ENCODE measurements at places on chromosomes 13 and 19. TPM values are rescaled to one million over a fixed set of nuclear protein-coding genes. Genes with fewer than 3 reads are reported as not detected.

The BCL2L12 gene
- 15.5 TPM for total RNA-seq

- no peak for DNase-seq
These were observed 549 bp downstream of the TIMM50 start for GRCh38 chr19:39481229-39481545.

The CYP4F8 gene
- not detected for total RNA-seq

- peak; percentile 60 for DNase-seq
These were observed 1.5 kb downstream of the UNC13A start for GRCh38 chr19:17686592-17687024.

The GAPDHS gene
- not detected for total RNA-seq

DNA sequence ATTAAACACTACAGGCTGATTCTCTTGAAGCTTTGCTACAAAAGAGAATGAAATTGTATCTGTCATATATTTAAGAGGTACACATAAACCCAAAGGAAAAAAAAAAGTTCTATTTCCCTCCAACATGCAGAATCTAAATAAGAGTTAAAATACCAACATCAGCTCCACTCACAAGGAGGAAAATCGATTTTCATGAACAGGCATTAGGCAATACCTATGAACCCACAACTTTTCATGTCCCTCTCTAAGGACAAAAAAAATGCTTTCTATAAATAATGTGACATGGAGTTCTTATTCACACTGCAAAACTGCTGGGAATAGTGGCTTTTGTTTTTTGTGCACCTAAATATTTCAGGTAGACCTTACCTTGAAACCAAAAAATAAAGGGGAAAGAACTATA is 192.5 kb downstream of the KLF12 start:
- DNase-seq = no peak

- no peak for DNase-seq
These were observed 257.7 kb downstream of the SLITRK6 start for GRCh38 chr13:85541476-85541875.

The ANGPTL8 gene
- not detected for total RNA-seq

DNA sequence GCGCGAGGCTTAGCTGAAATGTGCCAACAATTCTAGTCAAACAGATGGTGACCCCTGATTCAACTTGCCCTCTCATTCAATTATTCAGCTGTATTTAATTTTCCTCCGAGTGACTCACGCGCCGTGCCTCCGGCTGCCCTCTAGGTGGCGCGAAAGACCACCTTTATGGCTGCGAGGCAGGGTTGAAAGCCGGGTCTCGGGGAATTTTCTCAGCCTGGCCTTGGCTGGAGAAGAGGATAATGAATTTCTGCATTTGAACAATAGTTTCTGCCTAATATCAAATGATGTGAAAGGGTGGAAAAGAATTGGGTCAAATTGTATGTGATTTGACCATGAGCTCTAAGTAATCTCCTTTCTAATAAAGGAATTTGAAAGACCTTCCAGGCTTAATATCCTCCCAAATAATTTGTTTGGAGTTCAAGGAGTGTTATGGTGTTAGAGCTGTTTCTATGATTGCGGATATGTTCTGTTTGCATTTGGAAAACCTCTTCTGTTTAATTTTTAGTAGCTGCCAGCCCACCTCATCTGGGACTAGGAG is 310.9 kb downstream of the ZNF536 start:
- DNase-seq = peak; percentile 89

DNA sequence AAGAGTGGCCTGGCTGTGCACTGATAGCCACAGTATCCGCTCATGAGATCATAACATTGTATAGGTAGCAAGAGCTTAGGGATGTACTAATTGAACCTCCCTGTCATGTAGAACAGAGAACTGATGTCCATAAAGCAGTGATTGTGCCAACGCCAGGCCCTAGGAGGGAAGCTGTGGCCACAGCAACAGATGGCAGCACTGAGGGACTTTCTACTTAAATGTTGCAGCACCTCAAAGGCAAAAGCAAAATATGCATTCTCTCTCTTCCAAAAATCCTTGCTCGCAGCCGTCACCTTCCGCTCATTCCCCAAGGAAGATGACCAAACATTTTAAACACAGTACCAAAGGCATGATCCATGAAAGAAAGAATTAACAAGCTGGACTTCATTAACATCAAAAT is 32.3 kb downstream of the COL4A1 start:
- no peak for DNase-seq

DNA sequence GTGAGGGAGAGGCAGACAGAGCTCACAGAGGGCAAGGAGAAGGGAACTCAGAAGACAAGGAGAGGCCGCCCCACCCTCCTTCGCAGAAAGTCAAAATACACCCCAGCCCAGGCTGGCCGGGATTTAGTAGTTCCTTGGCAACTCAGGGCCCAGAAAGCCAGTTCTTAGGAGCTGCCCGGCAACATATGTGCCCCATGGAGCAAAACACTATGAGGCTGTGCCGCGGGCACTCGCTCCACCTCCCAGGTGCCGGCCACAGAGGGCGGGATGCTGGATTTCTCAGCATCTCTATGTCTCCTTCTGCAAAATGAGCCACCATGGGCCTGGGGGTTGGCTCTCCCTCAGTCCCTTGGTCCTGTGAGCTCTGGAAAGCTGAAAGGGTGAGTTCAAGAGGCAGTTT is 93.8 kb upstream of the CACNA1A start:
- no peak for DNase-seq

DNA sequence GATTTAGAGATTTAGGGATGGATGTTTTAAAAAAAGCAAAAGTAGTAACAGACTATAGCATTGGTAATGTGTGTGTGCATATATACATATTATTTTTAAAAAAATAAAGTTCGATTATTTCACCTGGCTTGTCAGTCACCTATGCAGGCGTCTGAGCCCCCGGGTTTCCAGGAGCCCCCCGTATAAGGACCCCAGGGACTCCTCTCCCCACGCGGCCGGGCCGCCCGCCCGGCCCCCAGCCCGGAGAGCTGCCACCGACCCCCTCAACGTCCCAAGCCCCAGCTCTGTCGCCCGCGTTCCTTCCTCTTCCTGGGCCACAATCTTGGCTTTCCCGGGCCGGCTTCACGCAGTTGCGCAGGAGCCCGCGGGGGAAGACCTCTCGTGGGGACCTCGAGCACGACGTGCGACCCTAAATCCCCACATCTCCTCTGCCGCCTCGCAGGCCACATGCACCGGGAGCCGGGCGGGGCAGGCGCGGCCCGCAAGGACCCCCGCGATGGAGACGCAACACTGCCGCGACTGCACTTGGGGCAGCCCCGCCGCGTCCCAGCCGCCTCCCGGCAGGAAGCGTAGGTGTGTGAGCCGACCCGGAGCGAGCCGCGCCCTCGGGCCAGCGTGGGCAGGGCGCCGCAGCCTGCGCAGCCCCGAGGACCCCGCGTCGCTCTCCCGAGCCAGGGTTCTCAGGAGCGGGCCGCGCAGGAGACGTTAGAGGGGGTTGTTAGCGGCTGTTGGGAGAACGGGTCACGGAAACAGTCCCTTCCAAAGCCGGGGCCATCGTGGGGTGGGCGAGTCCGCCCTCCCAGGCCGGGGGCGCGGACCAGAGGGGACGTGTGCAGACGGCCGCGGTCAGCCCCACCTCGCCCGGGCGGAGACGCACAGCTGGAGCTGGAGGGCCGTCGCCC is 840 bp upstream of the CCNA1 start:
- peak; percentile 46 for DNase-seq

The GIPC3 gene
- not detected for total RNA-seq

The NPHS1 gene
- not detected for total RNA-seq

The MEF2B gene
- total RNA-seq = not detected

- DNase-seq = no peak
These were observed 11.1 kb upstream of the PLIN3 start for GRCh38 chr19:4878491-4878968.

DNA sequence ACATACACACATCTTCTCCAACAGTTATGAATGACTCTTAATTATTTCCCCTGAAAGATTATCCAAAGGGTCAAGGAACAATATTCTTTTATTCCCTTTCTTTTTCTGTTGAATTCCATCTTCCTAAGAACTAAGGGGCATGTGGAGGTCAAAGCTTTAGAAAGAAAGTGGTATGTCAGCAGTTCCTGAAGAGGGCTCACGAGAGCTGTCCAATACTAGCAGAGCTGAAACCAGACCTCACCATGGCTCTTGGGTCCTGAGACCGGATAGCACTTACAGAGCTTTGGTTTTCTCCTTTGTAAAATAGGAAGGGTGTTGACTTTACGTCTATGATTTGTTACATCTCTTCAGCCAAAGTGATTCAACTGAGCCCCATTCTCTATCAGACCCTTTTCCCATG is 109.8 kb upstream of the FREM2 start:
- DNase-seq = no peak

GRCh38 chr13:111129465-111130115 is 14.5 kb downstream of the ARHGEF7 start:
- no peak for DNase-seq

GRCh38 chr19:49688531-49689132 is 762 bp upstream of the ADM5 start:
- DNase-seq = no peak

GRCh38 chr13:98371516-98372023 is 194.5 kb upstream of the RNF113B start:
- DNase-seq = no peak

GRCh38 chr13:44921246-44921877 is 67.9 kb downstream of the NUFIP1 start:
- no peak for DNase-seq

The ZNF443 gene
- total RNA-seq = 4.5 TPM

GRCh38 chr19:40775632-40776022 is 306 bp downstream of the MIA start:
- DNase-seq = no peak

DNA sequence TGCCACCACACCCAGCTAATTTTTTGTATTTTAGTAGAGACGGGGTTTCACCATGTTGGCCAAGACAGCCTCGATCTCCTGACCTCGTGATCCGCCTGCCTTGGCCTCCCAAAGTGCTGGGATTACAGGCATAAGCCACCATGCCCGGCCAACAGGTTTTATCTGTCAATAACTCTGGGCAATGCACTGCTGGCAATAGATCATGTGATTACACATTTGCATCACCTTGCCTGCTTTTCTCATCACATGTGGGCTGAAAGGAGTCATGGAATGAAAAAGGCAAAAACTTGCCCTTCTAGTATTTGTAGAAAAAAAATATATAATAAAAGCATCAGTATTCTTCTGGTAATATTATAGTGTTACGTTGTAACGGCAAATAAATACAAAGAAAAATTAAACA is 164.5 kb downstream of the NHLRC3 start:
- DNase-seq = no peak

The ZNF208 gene
- total RNA-seq = 4.3 TPM

The FKRP gene
- 23.1 TPM for total RNA-seq

The FXYD3 gene
- total RNA-seq = not detected

DNA sequence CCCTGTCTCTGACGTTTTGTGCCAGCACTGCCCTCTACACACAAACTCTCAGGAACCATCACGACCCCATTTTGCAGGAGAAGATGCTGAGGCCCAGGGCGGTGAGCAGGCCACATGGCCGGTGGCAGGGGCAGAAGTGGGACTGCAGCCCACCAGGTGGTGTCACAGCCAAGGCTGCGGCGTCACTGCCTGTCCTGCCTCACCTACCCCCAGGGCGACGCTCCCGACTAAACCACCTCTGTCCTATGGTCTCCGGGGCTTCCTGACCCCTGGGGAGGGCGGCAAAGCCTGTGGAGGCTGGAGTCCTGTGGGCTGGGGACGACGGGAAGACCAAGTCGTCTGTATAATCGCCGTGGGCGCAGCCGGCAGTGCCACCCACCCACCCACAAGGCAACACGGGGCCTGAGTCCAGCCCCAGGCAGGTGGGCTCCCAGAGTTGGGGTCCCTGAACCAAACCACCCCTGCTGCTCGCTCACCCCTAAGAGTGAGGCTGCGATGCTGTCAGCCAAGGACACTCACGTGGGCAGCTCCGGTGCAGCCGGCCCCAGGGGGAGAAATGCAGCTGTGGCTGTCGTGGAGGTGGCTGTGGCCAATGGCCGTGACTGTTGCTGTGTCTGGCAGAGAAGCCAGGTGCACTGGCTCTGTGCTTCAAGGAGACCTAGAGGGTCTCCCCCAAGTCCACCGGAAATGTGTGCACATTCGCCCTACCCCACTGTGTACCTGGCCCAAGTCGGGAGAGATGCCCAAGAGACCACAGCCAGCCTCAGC is 29.7 kb downstream of the RASA3 start:
- DNase-seq = no peak

- no peak for DNase-seq
These were observed 1.6 kb upstream of the KRTDAP start for GRCh38 chr19:35491836-35492360.

DNA sequence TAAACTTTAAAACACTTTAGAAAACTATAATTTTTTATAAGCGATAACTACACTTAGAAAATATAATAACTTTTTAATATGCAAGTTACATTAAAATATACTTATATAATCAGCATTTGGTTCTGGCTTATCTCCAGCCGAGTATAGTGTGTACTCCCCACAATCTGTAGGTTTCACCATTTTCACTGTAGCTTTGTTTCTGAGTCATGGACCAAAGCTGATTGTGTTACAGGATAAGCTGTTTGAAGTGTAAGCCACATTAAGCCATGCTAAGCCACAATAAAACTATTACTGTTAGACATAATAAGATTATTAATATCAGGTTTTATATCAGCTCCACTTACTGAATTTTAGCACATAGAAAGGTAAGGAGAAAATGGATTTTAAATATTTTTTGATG is 43.8 kb downstream of the CCDC122 start:
- DNase-seq = peak; percentile 28

DNA sequence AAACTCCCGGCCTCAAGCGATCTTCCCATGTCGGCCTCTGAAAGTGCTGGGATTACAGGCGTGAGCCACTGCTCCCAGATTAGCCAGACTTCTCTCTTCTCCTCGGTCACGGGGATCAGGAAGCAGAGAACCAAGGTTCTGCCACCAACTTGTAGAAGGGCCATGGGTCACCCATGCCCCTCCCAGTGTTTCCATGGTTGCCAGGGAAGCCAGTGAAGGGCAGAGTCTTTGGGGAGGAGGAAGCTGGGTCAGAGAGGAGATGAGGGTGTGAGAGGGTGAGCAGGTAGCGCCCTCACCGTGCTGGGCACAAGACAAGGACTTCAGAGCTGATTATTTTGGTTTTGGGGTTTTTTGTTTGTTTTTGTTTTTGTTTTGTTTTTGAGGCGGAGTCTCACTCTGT is 77.1 kb downstream of the GNG7 start:
- no peak for DNase-seq

The SH3GL1 gene
- total RNA-seq = 52.8 TPM

- DNase-seq = no peak
These were observed 80.1 kb downstream of the IPO5 start for GRCh38 chr13:98033277-98034247.

The ZNF677 gene
- 19.4 TPM for total RNA-seq

- peak; percentile 21 for DNase-seq
These were observed 990 bp downstream of the MYO9B start for GRCh38 chr19:17076543-17076991.

The LAIR2 gene
- not detected for total RNA-seq

The FBN3 gene
- total RNA-seq = not detected

The CRLF1 gene
- not detected for total RNA-seq

The ARHGAP33 gene
- 9.0 TPM for total RNA-seq

The ZSCAN4 gene
- total RNA-seq = not detected

DNA sequence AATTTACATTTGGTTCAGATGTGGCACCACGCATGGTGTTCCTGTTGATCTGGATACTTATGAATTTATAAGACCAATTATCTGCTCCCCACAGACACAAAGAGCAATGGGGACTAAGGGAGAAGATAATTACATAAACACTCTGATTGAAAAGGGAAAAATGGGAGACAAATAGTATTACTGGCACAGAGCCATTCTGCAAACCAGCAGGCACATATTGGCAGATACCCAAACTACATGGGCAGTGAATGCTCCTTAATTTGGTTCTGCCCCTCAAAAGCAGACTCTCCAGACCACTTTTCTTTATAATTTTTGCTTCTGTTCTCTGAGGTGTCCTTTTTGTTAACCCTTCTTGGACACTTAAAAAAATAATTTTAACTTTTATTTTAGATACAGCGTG is 1674.2 kb downstream of the PCDH9 start:
- no peak for DNase-seq

GRCh38 chr13:108741930-108742329 is 112.5 kb downstream of the MYO16 start:
- no peak for DNase-seq

Data from Daoy (cell line).